ENCODE measurements at places on chromosomes 1 and 21.

DNA sequence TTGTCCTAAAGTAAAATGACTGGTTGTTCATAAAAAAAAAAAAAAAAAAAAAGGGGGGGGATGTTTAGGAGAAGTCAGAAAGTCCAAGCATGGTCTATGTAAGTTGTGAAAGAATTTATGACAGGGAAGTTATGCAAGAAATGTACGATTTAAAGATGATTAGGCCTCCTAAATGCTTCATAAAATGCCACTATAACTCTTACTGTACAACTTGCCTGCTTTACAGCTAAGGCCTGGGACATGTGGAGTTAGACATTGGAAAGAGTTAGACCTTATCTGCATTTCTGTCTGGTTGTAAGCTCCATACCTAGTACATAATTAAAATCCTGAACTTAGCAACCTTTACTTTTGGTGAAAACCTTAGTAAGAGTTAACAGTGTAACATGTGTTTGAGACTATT lies 150.0 kb downstream of the TPR start:
- peak; percentile 26 for DNase-seq

DNA sequence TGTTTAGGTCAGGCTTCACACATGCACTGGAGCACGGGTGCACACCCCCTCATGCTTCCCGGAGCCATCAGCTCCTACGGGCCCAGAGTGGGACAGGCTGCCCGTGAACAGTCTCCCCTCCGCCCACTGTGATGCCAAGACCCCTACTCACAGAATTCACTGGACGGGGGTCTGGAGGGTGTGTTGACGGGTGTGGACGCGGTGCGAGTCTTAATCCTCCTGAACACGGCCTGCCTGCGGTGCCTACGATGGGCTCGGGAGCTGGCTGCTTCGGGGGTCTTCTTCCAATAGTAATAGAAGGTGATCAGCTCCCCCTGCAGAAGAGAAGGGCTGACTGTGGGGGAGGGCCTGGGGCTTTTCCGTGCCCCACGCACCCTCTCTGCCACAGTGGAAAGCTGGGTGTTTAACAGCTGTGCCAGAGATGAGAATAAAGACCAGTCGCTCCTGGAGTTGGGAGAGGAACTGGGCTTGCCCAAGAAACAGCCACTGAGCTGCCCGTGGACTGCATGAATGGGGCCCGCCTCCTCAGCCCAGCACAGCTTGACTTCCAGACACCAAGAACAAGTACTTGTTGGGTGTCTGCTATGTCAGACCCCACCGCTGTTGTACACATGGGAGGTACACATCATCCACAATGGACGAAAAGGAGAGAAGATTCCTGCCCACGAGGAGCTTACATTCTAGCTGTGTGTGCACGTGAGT lies 47.9 kb downstream of the SLC45A1 start:
- no peak for DNase-seq

GRCh38 chr1:239126884-239127283 lies 259.5 kb upstream of the CHRM3 start:
- DNase-seq, result no peak

DNA sequence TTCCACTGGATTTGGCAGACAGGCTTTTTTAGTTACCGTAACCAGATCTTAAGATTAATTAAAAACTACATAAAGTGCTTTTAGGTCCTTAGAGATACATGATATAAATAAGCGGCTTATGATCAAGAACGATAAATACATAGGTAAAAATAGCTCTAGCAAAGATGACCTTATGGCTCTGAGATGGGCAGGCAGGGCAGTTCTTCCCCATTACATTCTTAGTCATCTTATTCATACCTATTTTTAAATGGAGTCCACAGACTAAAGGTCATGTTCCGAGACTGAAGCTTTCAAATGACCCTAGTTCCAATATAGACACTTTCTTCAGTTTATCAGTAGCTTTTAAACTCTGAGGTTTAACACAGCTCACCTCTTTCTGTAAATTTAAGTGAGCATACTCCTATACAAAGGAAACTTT lies 4.3 kb downstream of the MCL1 start:
- DNase-seq, result no peak

DNA sequence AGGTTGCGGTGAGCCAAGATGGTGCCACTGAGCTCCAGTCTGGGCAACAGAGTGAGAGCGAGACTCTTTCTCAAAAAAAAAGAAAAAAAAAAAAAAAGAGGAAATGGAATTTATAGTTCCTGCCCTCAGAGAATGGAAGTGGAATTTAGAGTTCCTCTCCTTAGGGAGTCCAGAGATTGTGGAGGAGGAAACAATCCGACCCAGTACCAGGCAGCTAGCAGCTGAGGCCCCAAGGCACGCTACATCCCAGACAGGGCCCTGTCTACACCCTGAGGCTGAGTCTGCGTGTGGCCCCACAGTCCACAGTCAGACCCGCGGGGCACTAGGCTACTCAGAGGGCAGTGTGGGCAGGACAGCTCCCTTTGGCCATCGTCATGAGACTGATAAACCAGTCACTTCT lies 1.9 kb upstream of the MFN2 start:
- DNase-seq, result no peak

DNA sequence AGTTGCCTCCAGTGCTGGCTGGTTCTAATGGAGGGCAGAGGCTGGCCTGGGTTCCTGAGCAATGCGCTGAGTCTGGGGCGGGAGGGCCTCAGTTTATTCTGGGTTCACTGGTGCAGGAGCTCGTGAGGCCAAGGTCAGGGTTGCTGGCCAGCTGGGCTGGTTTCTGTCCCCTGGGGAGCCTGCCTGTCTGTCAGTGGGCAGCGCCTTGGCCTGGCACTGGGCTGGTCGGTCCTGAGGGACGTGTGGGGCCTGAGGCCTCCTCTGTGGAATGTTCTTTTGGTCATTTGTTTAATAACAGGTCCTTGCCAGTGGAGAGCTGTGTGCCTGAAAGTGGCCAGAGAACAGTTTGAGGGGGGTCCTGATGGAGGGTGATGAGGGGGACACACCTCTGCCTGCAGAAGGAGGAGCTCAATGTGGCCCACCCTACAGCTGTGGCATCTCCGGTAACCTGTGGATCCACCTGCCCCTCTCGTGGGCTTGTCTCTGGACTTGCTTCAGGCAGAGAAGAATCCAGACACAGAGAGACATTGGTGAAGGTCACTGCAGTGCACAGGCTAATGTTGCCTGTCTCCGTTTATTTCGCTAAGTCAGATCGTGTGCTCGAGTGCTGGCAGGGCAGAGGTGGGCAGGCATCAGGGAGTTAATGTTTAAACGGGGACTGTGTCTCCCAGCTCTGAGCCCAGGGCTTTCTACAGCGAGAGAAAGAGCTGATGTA lies 34.6 kb downstream of the COQ8A start:
- no peak for DNase-seq

DNA sequence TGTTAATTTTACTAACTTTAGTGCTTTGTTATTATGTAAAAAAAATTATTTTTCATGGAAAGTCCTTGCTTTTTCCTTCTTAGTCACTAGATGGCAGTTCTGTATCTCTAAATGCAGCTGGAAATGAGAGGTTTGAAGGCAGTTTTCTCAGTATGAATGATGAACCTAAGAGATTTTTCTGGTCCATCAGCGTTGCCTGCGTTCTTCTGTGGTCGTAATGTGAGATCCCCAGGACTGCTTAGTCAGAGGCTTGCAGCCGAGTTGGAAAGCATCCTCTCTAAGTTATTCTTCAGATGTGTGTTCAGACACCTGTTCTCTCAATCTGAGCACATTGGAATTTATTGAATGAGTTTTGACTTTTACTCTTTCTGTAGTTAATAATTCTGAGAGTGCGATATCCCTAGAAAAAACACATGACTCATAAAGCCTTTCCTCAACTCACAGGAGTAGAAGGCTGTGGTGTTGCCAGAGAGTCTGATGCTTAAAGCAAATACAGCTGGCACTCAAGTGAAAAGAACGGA lies 99.3 kb downstream of the FMN2 start:
- DNase-seq, result no peak

DNA sequence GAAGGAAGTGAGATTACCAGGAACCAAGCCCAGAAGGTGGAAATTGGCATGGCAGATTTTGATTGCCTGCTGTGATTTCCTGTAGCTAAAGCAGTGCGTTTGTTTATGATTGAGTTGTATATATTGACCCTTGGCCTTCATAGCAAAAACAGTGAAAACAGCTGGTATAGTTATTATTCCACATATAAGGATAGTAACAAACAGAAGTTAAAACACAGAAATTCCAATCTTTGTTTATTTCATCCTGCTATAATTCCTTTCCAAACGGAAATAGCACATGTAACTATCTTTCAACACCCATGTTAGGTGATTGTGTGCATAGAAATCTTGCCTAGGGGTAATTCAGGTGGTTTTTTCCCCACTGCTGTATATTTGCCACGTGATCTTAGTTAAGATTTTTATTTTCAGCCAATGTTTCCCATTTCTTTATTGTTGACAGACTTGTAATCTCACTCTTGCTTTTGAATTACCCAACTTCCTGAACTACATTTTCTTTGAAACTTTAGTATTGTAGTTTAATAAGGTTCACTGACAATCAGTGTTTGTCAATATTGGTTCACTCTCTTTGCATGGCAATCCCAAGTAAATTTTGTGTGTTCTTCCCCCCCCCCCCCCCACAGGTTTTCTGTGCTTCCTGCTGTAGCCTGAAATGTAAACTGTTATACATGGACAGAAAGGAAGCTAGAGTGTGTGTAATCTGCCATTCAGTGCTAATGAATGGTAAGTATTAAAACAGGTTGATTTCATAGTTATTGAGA lies 102.7 kb downstream of the CC2D1B start:
- no peak for DNase-seq

DNA sequence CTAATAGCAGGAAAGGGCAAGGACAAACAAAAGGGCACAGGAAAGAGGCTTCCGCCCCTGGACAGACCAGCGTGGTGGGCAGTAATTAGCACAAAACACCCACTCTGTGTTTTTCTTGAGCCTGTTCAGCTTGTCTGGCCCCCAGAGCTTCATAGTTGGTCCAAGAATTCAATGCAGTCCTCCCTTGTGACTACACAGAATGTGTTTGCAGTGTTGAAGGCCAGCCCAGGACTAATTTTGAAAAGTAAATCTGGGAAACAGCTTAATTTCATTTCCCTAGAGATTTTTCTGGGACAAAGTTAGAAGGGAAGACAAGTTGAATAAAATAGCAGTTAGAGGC lies 49.2 kb upstream of the LMO4 start:
- DNase-seq, result no peak

DNA sequence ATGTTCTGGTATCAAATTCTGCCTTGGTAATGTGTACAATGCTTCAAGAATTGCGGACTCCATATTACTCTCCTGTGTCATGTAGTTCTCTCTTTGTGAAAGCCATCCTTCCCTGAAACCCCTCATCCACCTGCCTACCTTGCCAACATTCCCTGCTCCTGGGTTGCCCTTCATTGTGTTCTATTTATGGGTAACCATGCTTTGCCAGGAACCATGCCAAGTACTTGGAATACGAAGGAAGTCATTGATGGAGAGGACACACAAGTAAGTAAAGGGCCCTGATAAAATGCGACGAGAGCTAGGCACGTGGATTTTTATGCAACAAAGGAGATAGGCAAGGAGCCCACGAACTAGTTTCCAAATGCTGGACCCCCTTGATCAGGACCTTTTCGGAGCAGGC lies 300.8 kb downstream of the DISC1 start:
- DNase-seq, result no peak

DNA sequence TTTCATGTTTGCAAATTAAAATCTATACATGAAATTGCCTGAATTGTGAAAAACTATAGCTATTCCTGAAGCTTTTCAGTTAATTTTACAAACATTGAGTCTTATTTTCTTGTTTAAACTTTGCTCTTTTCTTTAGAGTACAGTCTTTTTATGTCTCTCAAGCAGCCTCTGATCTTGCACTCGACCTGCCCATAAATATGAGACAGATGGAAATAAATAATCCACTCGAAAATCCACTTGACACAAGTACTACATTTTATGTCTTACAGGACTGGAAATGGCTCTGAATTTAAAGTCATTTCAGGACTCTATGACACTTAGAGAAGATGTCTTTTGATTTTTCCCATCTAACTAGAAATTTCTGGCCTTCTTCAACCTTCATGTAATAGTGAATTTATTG lies 283.8 kb downstream of the USP25 start:
- no peak for DNase-seq

GRCh38 chr21:31003471-31003870 lies 34.8 kb downstream of the KRTAP19-8 start:
- no peak for DNase-seq

DNA sequence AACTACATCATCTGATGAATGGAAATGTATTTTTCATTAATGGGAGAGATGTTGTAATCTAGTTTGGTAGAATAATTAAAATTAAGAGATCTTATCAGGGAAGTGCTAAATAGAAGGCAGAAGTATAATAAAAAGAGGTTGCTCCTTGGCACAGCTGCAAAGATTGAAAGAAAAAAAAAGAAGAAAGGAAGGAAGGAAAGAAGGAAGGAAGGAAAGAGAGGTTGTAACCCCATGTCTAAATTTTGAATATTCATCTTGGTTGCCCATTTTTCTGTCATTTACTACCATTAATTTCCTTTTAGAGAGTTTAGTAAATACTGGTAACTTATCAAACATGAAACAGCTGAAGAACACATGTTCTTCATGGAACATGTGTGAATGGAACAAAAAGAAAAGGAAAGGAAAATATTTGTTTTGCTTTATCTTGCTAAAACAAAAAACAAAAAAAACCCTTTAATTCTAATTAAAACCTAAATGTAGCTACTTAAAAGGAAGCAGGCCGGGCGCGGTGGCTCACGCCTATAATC lies 10.5 kb upstream of the MDM4 start:
- DNase-seq, result peak; percentile 27

DNA sequence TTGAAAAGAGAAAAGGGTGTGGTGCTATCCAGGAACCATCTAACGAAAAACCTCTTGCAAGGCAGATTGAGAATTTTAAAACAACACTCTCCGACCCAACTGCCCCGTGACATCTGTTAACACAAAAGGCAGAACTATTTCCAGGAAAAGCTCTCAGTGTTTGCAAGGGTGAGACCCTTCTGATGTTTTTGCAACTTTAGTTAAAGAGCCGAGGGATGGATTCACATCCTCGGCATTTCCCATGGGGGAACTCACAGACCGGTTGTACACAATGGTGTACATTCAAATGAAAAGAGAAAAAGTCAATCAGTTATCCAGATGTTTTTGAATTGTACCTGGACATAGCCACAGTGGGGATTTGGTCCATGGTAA lies 120.0 kb downstream of the NGF start:
- no peak for DNase-seq

GRCh38 chr1:111635324-111636009 lies 15.9 kb downstream of the RAP1A start:
- no peak for DNase-seq

DNA sequence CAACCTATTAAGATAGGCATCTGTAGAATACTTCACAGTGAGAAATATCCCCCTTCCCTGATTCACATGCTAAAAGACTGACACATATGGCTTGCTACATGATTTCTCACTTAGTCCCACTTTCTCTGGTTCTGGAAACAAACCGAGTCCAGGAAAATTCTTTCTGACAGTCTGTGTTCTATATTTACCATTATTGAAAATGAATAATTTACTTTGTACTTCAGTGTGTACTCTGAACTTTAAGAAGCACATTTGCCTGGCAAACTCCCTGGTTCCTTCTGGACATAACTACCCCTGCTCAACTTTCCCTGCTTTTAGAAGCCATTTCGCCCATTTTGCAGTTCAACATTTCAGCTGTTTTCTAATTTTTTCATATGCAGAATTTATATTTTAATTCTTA lies 53.6 kb downstream of the APCS start:
- DNase-seq, result no peak

GRCh38 chr1:37465593-37466517 lies 8.5 kb upstream of the ZC3H12A start:
- DNase-seq, result no peak

- DNase-seq, result no peak
Measured at GRCh38 chr1:150528196-150528595, 12.6 kb downstream of the FALEC start.
